ENCODE measurements at places on chromosomes 5 and 9.

DNA sequence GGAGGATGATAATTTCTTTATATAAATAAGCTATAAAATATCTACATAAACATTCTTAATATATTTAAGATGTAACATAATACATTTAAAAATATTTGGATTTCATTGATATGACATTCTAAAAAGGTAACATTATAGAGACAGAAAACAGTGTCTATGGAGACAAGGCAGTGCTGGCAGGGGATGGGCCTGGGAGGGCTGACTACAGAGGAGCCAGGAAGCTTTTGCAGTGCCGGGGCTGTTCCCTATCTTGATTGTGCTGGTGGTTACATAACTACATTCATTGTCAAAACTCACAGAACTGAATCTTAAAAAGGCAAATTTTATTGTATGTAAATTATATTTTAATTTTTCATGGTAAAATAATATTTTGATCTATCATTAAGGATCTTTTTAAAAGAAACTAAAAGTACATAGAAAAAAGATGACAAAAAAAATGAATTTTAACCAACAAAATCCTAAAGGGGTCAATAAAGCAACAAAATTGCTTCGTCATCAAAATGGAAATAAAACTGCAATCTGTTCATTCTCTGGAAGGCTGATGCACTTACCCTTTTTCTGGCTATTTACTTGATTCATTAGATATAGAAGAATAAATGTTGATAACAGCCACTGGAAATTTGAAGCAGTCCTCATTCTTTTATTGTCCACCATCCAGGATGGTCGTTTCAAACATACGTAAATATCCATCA lies 26.3 kb downstream of the LIFR start:
- H3K36me3 ChIP-seq, result no peaks in the 10 kb centered on the region
- no peaks in the 10 kb centered on the region for H3K27me3 ChIP-seq
- no peak overlapping the region for H3K4me3 ChIP-seq
- no peak for DNase-seq
- no peaks in the 10 kb centered on the region for H3K4me1 ChIP-seq

- no peak overlapping the region for H3K4me3 ChIP-seq
- DNase-seq, result no peak
- peaks cover 12% of the 10 kb centered on the region for H3K4me1 ChIP-seq
- no peaks in the 10 kb centered on the region for H3K36me3 ChIP-seq
Observed at GRCh38 chr5:1270933-1271914, 23.6 kb downstream of the TERT start.

DNA sequence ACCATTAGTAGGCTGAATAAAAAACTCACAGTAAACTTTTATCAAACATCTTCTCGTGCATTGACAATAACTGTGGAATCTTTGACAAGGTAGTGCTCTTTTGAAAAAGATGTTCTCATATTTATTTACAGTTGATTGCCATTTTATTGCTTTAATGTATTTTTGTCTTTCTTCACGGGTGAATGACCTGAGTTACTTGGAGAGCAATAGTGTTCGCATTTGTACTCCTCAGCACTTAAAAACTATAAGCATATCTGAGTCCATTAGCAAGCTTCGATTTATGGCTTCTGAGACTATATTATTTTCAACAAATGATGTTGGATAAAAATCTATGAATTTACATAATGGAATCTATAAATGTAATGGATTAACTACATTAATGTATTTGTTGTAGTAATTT lies 1012.3 kb downstream of the CDH9 start:
- no peaks in the 10 kb centered on the region for H3K27me3 ChIP-seq
- no peaks in the 10 kb centered on the region for H3K36me3 ChIP-seq
- H3K27ac ChIP-seq, result no peak overlapping the region
- H3K4me3 ChIP-seq, result no peak overlapping the region

DNA sequence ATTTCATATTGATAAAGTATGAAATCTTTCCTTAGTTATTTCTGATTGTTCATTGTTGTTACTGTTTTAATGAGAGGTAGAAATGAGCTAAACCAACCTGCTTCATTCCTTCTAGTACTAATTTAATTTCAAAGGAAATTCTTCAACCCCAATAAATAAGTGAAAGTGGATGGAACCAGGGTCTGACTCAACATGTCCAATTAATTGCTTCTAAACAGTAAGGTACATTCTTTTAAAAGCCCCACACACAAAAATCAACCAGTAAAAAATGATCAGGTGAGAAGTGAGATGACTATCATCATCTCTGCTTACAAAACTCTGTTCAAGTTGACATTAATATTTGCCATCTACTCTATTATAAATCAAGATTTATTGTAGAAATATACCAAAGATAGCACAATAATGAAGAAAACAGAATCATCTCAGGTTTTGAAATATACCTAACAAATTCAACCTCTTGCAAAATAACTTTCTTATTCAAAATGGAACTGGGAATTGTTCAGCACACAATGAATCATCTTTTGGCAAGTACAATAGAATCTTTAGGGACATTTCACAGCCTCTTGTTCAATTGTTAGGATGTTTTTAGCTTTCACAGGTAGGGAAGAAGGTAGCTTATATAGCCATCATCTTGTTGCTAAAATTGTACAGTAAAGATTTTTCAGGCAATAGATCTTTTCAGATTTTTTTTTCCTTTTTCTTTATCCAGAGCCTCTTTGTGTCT lies 114.5 kb downstream of the RPS23 start:
- H3K4me1 ChIP-seq, result no peaks in the 10 kb centered on the region
- no peak overlapping the region for H3K27ac ChIP-seq
- no peak for DNase-seq
- H3K4me3 ChIP-seq, result no peak overlapping the region
- H3K27me3 ChIP-seq, result no peaks in the 10 kb centered on the region

- no peak for DNase-seq
- no peak overlapping the region for H3K27ac ChIP-seq
- no peaks in the 10 kb centered on the region for H3K27me3 ChIP-seq
- H3K4me3 ChIP-seq, result no peak overlapping the region
- no peaks in the 10 kb centered on the region for H3K4me1 ChIP-seq
Observed at GRCh38 chr5:135450336-135450735, 1.8 kb downstream of the TIFAB start.

DNA sequence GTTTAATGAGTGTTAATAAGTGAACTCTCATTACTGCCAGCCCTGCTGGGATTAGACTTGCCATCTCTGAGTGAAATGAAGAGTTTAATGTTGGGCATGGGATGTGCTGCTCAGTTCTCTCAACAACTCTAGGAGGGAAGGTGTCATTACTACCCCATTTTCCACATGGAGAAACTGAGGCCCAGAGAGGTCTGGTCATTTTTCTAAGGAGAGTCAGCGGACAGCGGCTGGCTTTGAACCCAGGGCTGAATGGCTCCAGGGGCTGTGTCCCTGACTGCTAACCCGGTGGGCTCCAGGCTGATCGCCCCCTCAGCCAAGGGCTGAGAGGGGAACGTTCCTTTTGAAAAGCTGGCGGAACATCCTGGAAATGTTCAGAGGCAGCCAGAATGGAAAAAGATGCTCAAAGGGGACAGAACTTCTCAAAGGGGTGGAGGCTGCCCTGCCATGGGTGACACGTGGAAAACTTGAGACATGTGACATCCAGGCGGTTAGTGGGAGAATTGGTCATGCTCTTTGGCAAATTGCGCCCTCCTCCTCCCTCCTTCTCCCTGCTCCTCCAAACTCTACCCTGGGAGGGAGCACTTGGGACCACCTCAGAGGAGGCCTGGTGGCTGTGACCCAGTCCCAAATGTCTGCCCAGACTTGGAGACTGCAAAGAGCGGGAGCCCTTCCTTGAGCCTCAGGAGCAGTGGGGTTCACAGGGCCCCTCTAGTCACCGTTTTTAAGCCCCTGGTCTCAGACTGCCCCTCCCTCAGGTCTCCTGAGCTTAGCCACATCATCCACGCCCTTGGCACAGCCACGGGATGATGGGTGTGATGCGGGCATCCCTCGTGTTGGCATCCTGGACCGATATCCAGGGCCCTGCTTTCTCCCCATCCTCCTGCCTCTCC lies 28.7 kb downstream of the DNM1 start:
- no peaks in the 10 kb centered on the region for H3K27me3 ChIP-seq
- H3K4me3 ChIP-seq, result no peak overlapping the region
- H3K27ac ChIP-seq, result no peak overlapping the region
- DNase-seq, result no peak
- H3K36me3 ChIP-seq, result no peaks in the 10 kb centered on the region

- DNase-seq, result no peak
- no peak overlapping the region for H3K4me3 ChIP-seq
- H3K4me1 ChIP-seq, result no peaks in the 10 kb centered on the region
- H3K27ac ChIP-seq, result no peak overlapping the region
- no peaks in the 10 kb centered on the region for H3K27me3 ChIP-seq
Observed at GRCh38 chr9:77271023-77271690, 93.8 kb downstream of the VPS13A start.

DNA sequence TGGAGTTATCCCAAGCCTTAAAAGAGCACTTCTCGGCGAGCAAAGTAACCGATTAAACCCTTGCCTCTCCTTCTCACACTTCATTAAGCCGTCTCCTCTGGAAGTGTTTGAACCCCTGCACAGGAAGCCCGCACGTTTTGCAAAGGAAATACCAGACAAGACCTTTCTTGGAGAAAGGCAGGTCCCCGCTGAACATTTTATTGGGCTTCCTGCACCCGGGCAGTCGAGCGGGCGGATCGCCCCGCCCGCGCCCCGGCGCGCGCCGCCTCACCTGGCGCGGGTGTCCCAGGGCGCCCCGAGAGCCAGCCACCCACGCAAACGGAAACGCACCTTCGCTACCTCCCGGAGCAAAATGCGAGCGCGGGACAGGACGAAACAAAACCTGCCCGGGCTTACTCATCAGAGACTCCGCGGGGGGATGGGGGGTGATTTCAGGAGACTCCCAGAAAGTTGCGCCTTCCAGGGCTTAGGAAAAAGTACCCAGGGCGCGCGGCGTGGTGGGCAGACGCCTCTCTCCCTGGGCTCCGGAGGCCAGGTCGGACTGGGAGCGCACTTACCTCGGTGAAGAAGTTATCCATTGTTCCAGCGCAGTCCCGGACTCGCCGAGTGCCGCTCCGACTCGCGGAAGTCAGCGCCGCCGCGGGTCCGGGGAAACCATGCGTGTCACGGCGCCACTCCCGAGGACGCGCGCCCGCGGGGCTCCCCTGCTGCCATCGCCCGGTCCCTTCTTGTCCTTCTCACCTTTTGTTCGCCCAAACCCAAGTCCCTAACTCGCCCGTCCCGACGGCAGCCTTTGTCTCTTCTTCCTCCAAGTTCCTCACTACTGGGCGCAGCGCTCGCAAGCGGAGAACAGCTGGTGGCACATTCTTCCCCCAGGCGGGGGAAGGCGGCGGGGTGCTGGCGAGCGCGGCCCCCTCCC lies 598 bp downstream of the MYO10 start:
- H3K4me3 ChIP-seq, result peak overlapping the region; percentile 46
- peaks cover 10% of the 10 kb centered on the region for H3K4me1 ChIP-seq
- peaks cover 4% of the 10 kb centered on the region for H3K27me3 ChIP-seq
- H3K27ac ChIP-seq, result no peak overlapping the region

- no peak overlapping the region for H3K4me3 ChIP-seq
- H3K4me1 ChIP-seq, result peaks cover 48% of the 10 kb centered on the region
- H3K27me3 ChIP-seq, result peaks cover 63% of the 10 kb centered on the region
- DNase-seq, result no peak
- H3K36me3 ChIP-seq, result no peaks in the 10 kb centered on the region
Observed at GRCh38 chr5:93580063-93580926, 724 bp downstream of the NR2F1-AS1 start.

DNA sequence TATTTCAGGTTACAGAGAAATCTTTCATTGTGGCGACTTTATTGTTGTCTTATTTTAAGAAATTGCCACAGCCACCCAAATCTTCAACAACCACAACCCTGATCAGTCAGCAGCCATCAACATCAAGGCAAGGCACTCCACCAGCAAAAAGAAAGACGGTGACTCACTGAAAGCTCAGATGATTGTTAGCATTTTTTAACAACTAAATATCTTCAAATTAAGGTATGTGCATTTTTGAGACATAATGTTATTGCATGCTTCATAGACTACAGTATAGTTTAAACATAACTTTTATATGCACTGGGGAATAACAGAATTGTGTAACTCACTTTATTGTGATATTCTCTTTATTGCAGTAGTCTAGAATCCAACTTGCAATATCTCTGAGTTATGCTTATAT lies 263.4 kb downstream of the TMEM232 start:
- H3K36me3 ChIP-seq, result no peaks in the 10 kb centered on the region
- no peak overlapping the region for H3K27ac ChIP-seq
- DNase-seq, result no peak
- no peaks in the 10 kb centered on the region for H3K27me3 ChIP-seq
- no peak overlapping the region for H3K4me3 ChIP-seq

DNA sequence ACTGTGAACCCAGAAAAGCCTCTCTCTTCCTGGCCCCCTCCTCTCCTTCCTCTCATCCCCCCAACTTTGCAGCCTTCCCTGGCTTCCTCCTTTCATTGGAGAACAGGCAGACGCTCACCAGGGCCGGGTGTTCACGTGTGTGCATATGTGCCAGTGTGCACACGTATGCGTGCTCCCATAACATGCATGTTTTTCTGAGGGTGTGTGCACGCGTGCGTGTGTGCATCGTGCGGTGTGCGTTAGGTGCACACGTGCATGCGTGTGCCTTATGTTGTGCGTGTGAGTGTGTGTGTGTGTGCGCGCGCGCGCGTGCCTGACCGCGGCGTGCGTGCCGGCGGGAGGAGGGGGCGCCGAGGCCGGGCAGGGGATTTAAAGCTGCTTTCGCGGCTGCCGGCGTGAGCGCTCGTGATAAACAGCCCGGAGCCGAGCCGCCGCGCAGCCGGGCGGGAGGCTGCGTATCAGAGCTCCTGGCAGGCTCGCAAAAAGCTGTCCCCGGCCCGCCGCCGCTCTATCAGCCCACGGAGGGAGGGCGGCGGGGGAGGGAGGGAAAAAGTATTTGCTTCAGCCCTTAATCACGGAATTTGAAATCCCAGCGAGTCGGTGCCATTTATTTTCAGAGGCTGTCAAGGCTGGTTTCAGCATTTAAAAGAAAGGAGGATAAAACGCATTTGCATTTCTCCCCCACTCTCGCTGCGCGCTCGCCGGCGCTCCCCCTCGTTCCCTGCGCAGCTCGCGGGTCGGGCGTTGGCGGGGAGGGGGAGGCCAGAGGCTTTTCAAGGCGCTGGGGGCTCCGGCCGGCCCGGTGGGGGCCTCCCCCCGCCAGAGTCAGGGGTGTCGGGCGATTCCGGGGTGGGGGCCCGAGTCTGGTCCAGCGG lies 183.9 kb downstream of the C9orf50 start:
- H3K27ac ChIP-seq, result no peak overlapping the region
- peak; percentile 49 for DNase-seq
- H3K36me3 ChIP-seq, result no peaks in the 10 kb centered on the region
- H3K27me3 ChIP-seq, result peaks cover 19% of the 10 kb centered on the region

- H3K36me3 ChIP-seq, result no peaks in the 10 kb centered on the region
- H3K4me1 ChIP-seq, result peaks cover 26% of the 10 kb centered on the region
- DNase-seq, result no peak
- H3K27ac ChIP-seq, result no peak overlapping the region
- no peaks in the 10 kb centered on the region for H3K27me3 ChIP-seq
Observed at GRCh38 chr9:22045423-22045822, 36.3 kb upstream of the CDKN2B start.

DNA sequence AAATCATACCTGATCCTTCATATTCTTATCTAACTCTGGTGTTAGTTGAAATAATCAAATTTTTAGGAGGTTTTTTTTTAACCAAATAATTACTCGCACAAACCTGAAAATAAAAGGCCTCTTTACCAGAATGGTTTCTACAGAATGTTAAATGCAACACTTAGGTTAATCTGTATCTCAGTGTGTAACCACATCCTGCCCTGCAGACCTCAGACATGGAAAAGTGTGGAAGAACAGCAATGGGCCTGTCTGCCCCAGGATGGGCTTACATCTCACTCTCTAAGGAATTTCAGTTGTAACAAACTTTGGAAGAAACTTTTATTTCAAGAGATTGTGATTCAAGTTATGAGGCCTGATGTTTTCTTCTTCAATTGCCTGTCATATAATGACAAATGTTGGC lies 32.5 kb upstream of the MIER3 start:
- no peaks in the 10 kb centered on the region for H3K27me3 ChIP-seq
- H3K4me1 ChIP-seq, result peaks cover 13% of the 10 kb centered on the region

All from CD4-positive, alpha-beta memory T cell (primary cell).